NCI-H510A (cell line): ENCODE measurements at places on chromosomes 6 and 20.

- DNase-seq: no peak
Measured at GRCh38 chr6:33995309-33996119, 150.4 kb downstream of the GRM4 start.

- no peak for DNase-seq
Measured at GRCh38 chr6:152209211-152209610, 401.7 kb downstream of the ESR1 start.

DNA sequence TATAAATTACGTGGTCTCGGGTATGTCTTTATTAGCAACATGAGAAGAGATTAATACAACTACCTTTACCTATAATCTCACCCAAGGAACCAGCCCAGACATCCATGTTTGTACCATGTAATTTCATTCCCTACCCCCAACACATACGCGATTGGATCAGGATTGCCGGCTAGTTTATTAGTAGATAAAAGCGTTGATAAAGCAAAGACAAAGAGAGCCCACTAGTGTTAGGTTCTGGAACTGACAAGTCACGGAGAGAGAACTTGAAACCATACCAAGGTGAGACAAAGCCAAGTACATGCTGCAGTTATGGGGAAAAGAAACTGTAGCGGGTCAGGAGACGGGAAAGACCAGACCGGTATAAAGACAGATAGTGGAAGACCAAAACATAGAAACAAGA lies 37.4 kb upstream of the FAM135A start:
- DNase-seq: no peak

GRCh38 chr6:14630016-14630415 lies 512.4 kb downstream of the CD83 start:
- DNase-seq: no peak

GRCh38 chr20:17560344-17561074 lies 9.4 kb upstream of the DSTN start:
- no peak for DNase-seq

- DNase-seq: no peak
Measured at GRCh38 chr20:4592316-4593148, 129.2 kb upstream of the PRND start.

- no peak for DNase-seq
Measured at GRCh38 chr6:15016813-15017212, 229.1 kb upstream of the JARID2 start.

- no peak for DNase-seq
Measured at GRCh38 chr6:34922177-34922663, 33.2 kb downstream of the ANKS1A start.

- no peak for DNase-seq
Measured at GRCh38 chr6:139109558-139109957, 25.3 kb upstream of the HECA start.

DNA sequence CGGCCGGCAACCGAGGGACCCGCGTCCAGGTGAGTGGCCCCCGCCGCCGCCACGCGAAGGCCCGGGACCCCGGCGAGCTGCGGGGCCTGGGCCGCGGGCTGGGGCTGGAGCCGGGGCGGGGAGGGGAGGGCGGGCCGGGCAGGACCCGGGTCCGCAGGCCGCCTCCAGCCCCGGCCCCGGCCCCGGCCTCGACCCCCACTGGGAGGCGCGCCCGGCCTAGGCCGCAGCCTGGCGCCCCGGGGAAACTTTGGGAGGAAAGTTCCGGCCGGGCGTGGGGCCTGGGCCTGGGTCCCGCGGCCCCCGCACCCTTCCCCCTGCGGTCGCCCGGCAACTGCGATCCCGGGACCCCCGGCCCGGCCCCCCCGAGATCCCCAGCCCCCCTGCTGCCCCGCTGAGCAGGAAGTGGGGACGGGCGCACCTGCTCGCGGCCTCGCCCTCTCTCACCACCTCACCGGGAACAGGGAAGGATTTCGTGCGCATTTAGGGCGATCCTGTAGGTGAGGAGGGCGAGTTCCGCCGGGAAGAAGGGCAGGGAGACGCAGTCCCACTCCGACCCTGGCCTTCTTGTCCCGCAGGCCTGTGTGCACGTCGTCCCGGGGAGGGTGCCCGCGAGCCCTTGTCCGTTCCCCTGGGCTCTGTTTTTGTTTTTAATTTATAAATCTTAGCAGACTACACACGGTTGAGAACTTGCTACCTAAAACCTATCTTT lies 402 bp downstream of the OSBPL2 start:
- DNase-seq: peak; percentile 39

DNA sequence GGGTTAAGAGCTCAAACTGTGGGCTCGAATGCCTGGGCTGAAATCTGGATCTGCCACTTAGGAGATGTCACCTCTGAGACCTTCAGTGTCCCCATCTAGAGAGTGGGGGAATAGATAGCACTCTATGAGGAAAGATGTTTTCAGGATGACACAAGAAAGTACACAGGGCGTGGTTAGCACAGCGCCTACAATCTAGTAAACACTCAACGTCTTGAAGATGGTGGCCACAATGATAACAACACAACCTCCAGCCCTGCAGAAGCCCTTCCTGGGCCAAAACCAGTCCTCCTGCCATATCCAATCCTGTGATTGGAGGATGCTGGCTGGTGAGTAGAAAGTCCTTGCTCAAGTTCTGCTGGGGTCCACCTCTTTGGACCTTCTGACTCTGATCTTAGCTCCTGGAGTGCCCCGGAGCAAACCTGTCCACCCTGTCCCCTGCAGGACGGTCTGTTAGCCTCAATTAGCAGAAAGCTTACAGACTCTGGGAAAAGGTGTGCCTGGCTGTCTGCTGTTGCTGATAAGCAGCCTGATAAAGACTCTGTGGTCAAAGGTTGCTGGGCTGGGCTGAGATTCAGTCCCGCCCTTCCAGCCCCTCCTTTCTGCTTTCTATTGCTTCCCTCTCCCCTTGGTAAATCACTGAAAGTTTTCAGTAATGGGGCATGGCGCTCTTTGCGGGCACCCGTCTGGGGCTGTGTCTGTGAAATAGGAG lies 8.2 kb downstream of the EDN3 start:
- DNase-seq: no peak

DNA sequence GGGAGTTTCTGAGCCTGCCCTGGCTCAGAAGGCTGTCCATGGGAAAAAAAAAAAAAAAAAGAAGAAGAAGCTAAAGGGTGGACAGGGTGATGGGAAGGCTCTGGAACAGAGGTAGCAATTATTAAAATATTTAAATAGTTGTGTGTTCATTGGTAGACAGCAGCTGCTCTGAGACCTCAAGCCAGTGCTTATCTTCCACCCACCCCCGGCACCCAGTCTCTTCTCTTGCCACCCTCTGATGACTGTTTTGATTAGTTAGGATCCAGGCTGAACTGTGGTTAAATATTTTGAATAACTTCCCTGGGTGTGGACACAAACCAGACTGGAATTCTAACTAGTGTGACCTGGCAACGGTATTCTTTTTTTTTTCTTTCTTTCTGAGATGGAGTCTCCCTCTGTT lies 16.9 kb upstream of the SRSF3 start:
- no peak for DNase-seq

GRCh38 chr6:29759457-29759856 lies 36.2 kb downstream of the HLA-F start:
- DNase-seq: no peak

- peak; percentile 53 for DNase-seq
Measured at GRCh38 chr20:21101453-21101931, 4.7 kb downstream of the LINC00237 start.

- no peak for DNase-seq
Measured at GRCh38 chr6:2183752-2184151, 61.7 kb downstream of the GMDS start.

DNA sequence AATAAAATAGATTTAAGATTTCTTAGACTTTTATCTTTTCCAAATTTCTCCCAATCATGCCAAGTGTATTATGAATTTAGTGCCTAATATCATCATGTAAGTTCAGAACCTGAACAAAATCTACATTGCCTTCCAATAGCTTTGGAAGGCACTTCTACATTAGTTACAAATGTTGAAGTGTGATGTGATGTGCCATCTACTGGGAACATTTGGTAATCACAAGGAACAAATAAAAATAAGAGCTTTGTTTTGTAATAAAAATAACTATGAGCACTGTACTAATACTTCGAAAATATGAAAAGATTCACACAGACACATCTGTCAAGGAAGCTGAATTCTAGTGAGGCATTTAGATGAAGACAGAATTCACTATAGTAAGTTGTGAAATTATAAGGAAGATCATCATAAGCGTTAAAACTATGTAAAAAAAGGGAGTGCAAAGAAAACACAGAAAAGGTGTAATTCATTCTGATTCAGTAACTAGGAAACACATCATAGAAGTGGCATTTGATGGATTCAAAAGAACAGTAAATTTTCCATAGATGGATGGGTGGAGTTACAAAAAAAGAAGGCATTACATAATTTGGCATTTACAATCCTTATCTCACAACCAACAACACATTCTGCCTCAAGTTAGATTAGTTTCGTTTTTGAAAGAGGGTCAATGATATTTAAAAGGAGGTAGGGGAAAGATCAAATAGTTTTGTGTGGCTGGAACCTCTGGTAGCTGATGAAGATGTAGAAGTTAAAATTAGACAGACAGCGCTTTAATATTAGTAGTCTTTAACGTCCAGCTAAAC lies 161.0 kb downstream of the ASCC3 start:
- no peak for DNase-seq

GRCh38 chr20:11101243-11101642 lies 427.4 kb upstream of the JAG1 start:
- no peak for DNase-seq

GRCh38 chr6:32589596-32590449 lies at the start of gene HLA-DRB1:
Gene HLA-DRB1, minus strand, starts transcription at chr6:32589848. Its CDS starts 106 bp downstream, at chr6:32589742.
- DNase-seq: no peak

DNA sequence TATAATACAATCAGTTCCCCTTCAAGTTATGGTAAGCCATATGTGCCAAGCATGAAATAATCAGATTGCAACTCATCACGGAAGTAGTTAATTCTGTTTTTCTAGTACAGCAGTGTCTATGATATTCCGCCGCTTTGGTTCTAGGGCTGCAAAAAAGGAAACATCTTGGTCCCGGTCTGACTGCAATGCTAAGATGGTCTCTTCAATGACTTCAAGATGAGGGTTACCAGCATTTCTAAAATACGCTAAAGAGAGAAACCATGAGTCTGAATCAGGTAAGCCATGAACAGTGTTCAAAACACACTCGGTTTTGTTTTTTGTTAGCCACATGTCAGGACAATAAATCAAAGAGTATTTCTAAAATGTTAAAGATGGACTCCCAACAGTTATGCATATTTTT lies 3.2 kb upstream of the ANKRD60 start:
- no peak for DNase-seq

- no peak for DNase-seq
Measured at GRCh38 chr6:4872841-4873240, 96.6 kb downstream of the CDYL start.

- no peak for DNase-seq
Measured at GRCh38 chr20:19928328-19929011, 88.7 kb upstream of the NAA20 start.

DNA sequence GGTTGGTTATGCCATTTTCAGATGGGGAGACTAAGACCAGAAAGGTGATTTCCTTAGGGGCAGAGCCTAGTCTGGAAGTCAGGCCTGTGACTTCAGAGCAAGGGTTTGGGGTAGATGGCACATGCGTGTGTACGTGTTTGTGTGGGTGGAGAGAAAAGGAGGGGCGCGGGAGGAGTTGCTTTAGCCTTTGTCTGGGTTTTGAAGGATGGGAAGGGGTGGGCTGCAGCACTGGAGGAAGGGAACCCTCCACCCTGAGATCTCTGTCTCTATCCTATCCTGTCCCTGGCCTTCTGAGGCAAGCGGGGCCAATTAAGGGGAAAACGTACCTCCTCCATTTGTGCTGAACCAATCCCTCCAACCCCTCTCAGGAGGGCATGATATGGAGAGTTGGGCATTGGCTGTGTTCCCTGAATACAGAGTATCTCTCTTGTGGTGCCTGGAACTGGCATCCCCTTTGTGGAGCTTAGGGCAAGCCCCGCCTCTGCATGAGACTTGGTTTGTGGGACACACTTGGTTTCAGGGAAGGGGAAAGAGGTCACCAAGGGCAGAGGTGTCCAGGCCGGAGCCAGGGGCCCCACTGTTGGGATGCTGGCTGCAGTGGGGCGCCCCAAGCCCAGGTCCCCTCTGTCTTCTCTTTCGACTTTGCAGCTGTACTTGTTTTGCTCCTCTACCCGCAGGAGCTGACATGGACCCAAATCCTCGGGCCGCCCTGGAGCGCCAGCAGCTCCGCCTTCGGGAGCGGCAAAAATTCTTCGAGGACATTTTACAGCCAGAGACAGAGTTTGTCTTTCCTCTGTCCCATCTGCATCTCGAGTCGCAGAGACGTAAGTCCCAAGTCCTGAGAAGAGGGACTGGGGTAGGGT lies at the start of gene DBNDD2:
Gene DBNDD2 (plus strand): TSS at position 507 of the 863 bp plus-strand sequence. CDS start 179 bp downstream, at position 686.
- DNase-seq: no peak

- no peak for DNase-seq
Measured at GRCh38 chr6:152380351-152380767, 256.8 kb downstream of the SYNE1 start.
